ENCODE measurements at places on chromosomes 2 and 18.

DNA sequence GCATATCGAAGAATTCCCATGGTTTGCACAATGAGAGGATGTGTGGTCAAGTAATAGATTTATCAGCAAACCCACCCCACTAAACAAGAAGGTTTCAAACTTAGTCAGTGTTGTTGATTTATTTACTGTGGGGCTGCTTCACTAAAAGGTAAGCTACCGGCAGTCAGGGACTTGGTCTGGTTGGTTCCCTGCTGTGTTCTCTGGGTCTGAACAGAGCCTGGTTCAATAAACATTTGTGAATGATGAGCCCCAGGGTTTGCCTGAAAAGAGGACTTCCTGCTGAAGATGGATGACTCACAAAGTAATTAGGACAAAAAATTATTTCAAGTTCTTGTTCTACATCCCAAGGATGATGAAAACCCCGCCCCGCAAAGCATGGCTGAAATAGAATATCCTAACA lies 108.3 kb downstream of the SPP2 start:
- no peak for DNase-seq

- DNase-seq, result no peak
Observed at GRCh38 chr18:39238981-39239660, 1673.5 kb upstream of the CELF4 start.

GRCh38 chr2:22444281-22444680 lies 940.7 kb upstream of the KLHL29 start:
- DNase-seq, result peak; percentile 20

DNA sequence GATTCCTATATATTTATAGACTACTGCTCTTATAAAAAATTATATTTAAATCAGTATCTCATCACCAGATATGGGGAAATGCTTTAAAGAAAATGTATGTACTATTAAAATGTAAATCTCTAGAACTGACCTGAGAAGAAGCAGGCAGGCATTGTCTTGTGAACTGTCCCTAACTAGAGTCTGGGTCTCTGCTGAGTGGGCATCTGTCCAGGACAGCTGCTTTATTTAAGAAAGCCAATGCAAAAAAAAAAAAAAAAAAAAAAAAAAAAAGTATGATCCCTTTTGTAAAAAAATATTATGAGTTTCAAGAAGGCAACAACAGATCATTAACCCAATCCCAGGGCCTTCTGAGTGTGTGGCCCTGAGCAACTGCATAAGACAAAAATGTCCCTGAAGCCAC lies 66.0 kb downstream of the PAX3 start:
- DNase-seq, result no peak

- peak; percentile 33 for DNase-seq
Observed at GRCh38 chr2:138115666-138116065, 151.4 kb downstream of the HNMT start.

DNA sequence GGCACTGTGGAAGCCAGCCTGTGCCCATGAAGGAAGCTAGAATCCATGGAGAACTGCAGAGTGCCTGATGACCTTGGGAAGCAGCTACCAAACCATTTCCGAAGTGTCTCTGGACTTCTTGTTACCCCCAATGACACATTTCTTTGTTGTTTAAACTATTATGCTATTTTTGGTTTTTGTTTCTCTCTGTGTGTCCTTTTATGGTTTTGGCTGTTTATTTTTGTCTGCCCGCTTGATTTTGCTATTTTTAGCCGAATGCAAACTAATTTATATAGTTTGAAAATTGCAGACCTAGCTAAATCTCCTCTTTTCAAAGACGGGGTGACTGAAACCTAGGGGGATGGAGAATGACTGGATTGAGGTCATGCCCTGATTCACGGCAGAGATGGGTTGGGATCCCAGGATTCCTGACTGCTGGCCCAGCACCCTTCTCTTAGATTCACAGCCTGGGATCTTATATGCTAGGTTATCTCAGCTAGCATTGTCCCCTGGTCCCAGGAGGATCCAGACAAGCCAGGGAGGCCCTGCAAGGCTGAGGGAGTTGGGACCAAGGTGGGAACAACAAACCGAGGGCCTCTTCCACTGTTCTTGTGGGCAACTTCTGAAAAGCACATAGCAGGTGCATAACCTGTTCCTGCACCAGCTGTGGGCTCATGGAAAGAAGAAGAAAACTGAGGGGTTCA lies 116.3 kb upstream of the HAAO start:
- DNase-seq, result no peak

GRCh38 chr2:47203995-47204394 lies 48.9 kb upstream of the STPG4 start:
- no peak for DNase-seq

- no peak for DNase-seq
Observed at GRCh38 chr2:132975193-132976105, 305.4 kb upstream of the LYPD1 start.

DNA sequence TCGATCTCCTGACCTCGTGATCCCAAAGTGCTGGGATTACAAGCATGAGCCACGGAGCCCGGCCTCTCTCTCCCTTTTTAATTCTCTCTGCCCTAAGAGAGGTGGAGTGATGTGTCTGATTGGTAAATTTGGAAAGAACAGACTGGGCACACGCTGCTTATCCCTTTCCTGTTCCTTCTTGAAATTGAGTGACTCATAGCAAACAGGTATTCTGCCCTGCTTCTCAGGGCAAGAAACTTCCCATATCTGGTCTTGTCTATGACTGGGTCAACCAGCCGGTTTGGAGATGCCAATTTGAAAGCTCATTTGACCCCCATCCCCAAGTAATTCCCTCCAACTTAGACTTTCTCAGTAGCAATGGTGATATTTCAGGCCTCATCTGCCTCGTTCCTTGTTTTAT lies 15.0 kb downstream of the LYPD1 start:
- no peak for DNase-seq

- no peak for DNase-seq
Observed at GRCh38 chr2:168210895-168211570, 36.4 kb downstream of the STK39 start.

DNA sequence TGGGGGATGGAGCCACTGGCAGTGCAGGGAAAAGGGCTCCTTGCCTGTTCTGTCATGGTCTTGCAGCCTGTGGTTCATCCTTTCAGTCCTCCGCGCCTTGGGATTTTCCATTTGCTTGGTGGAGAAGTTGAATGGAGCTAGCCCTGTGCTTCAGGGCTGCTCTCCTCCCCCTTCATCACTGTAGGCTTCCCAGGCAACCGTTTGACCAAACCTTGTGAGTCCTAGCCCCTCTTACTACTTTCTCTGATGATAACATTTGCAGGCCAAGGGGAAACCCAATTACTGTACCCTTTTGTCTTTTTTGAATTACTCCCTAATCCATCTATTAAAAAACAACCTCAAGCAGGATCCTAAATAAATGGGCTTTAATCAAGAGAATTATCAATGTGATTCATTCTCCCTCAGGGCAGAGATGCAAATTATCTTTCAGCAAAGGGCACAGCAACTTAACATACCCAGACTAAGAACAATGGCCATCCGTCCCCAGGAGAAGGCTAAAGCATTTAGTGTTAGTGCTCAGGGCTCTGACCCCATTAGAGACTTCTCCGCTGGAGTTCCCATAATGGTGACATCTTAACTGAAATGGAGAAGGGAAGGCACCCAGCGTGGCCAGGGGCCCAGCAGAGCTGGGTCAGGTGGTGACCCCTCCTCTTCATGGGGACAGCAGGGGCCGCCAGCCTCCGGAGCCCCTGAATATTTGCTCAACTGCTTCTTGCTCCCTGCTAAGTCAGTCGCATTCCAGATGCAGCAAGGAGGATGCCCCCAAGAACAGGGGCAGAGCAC lies 40.7 kb downstream of the RHOB start:
- no peak for DNase-seq

DNA sequence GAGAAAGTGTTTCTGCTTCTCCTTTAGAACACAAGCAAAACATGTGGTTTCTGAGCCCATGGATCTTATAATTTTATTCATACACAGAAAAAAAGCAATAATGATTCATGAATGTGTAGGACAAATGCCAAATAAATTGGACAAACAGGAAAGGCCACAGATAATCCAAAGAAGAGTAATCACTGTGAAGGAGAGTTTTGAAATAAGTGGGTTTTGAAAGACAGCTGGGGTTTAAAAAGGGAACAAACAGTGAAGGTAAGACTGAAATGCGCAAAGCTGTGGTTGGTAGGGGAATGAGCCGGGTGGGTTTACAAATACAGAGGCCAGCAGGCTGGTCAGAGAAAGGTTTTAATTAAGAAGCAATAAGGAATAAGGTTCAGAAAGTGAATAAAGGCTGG lies 50.0 kb upstream of the MBOAT2 start:
- DNase-seq, result no peak

DNA sequence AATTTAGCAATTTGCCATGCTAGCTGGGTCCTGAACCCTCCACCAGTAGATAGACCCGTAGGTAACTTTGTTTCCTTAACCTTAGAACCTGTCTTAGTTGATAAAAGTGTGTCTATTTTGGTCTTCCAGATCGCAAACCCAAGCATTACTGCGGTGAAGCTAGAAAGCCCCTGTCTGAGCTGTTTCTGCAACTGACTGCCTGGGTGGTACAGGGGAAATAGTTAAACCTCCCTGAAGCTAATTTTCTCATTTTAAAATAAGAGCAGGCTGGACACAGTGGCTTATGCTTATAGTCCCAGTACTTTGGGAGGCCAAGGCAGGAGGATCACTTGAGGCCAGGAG lies 101.7 kb upstream of the MSH2 start:
- DNase-seq, result no peak
